ENCODE measurements at places on chromosomes 6 and 20.

- DNase-seq = no peak
Measured at GRCh38 chr6:46921731-46922130, at the start of gene ADGRF5. ADGRF5 (minus strand) TSS chr6:46921938; CDS start chr6:46906762, 15,176 bp downstream.

DNA sequence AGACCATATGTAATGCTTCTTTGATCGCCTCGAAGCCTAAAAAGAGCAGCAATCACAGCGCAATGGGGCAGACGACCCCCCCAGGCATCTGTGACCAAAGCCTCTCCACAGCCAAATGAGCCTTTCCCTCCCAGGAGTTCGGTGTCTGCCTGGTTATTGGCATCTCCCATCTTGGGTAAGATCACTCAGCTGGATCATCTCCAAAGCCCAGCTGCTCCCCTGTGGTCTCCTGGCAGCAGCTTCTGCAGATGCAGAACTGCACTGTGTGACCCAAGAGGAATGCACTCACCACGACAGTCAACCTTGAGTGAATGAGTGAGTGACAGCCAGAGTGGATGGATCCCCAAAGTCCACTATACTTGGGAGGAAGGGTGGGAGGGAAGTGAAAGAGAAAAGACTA is 44.8 kb upstream of the IYD start:
- DNase-seq = no peak

- no peak for DNase-seq
Measured at GRCh38 chr6:135395136-135395535, 102.4 kb downstream of the AHI1 start.

- no peak for DNase-seq
Measured at GRCh38 chr6:20408851-20409250, 7.2 kb downstream of the E2F3 start.

DNA sequence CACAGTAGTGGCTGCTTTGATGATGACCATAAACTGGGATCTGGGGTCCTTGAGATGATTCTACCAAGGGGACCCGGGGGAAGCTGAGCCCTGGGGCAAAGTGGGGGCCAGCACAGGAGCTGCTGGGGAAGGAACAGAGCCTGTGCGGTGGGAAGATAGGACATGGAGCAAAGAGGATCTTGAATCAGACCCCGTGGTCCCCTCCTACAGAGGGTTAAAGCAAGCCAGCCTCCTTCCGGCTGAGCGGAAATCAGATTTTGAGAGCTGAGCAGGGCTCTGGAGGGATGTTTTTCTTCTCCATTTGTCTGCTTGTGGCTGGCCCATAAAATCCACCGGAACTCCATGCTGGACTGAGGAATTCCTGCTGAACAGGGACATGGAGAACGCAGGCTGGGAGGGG is 10.1 kb upstream of the TCF15 start:
- DNase-seq = no peak

- no peak for DNase-seq
Measured at GRCh38 chr20:34979366-34980153, 23.9 kb downstream of the MYH7B start.

DNA sequence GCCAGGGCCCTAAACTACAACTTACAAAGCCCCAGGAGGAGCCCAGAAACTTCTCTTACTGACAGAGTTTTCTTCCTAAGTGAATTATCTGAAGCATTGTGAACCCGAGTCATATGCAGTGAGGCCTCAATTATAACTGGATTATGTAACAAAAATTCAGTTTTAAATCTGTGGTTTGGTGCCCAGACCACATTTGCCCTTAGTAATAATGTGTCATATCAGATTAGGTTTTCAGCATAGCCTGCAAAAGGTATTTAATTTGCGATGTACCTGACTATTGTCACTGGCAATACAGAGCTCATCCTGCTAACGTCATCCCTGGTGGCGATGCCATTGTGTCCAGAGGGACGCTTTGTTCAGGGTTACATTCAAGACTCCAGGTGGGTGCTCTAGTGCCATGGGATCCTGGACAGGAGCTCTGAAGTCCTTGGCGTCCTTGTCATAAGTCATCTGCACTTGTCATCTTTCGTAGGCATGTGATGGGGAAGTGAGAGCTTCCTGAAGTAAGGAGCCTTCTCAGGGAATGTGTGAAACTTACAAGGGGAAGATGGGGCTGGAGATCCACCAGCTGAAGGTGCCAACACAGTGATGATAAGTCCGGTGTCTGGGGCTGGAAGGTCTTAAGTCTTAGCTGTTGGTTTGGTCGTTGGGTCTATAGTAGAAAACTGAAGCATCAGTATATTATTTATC is 65.1 kb downstream of the HIVEP1 start:
- no peak for DNase-seq

GRCh38 chr6:163825033-163825432 is 410.5 kb downstream of the QKI start:
- no peak for DNase-seq

GRCh38 chr20:62117658-62118057 is 4.6 kb upstream of the LSM14B start:
- DNase-seq = no peak

DNA sequence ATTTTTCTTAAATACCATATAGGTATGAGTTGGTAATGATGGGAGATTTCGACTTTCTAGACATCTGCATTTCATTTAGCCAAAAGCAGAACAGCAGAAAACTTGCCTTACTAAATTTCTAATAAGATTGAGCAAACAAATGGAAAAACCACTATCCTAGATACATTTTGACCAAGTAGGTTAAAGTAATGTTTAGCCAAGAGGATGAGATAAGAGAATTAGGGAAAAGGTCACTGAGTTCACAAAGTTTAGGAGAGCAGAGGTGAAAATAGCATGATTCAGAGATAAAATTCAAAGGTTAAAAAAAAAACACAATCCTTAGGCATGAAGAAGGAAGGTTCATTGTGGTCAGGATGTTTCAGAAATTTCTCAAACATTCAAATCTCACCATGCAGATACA is 450.3 kb downstream of the CD83 start:
- no peak for DNase-seq

DNA sequence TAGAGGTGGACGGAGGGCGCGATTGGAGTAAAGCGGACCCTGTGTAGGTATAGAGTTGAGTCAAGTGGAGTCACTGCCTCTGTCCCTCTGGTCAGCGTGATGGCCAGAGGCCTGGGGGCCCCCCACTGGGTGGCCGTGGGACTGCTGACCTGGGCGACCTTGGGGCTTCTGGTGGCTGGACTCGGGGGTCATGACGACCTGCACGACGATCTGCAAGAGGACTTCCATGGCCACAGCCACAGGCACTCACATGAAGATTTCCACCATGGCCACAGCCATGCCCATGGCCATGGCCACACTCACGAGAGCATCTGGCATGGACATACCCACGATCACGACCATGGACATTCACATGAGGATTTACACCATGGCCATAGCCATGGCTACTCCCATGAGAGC is 479 bp downstream of the SLC39A7 start:
- DNase-seq = no peak

- no peak for DNase-seq
Measured at GRCh38 chr20:59678288-59678687, 73.9 kb downstream of the PHACTR3 start.

DNA sequence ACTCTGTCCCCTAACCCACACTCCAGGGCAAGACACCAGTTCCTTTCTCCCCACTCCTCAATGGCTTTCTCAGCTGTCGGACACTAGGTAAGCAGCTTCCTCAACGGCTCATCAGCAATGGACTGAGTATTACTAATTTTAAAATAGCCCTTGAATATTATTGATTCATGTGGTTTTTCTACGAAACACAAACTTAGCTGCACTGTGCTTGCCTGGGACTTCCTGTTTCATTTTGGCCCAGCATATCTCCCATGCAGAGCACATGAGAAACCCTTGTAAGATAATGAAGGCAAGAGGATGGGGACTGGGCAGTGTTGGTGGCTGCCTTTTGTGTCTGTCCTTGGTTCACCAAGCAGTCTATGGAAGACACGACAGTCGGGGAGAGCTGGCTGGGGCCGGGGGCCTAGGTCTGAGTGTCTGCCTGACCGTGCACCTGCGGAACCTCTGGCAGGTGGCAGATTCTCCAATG is 48.9 kb downstream of the RNASET2 start:
- no peak for DNase-seq

DNA sequence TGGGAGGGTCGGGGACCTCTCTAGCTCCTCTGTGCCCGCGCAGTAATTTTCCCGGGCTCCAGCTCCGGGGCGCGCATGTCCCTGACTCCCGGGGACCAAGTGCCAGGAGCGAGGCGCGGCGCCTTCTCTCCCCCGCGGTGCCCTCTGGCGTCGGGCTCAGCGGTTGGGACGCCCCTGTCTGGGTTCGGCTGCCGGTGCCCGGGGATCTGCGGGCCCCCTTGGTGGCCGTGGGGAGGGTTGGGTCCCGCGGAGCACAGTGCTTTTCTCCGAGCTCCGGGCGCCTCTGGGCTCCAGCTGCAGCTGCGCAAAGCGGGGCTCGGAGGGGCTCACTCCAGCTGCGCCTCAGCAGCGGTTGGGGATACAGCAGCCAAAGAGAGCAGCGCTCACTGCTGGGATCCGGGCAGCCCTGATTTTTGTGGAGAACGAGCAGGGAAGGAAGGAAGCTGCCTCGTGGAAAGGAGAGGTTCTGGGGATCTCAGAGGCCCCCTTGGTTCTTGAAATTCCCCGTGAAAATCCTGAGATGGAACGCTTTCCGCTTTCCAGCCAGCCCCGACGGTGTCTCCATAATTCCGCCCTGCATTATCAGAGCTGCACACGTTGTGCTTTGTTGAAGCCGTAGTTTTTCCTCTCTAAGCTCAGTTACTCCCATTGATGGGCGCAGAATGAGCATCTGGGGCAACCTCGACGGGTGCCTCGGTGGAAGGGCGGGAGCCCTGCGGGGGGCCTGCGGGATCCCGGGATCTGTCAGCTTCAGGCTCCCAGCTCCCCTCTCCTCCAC is 861 bp downstream of the PPP1R14C start:
- DNase-seq = no peak

GRCh38 chr6:104017410-104018381 is 842.0 kb downstream of the HACE1 start:
- DNase-seq = no peak

GRCh38 chr6:62129127-62129526 is 156.9 kb downstream of the KHDRBS2 start:
- DNase-seq = no peak

- peak; percentile 50 for DNase-seq
Measured at GRCh38 chr6:35093118-35093445, 48.1 kb downstream of the TCP11 start.

- no peak for DNase-seq
Measured at GRCh38 chr6:41581381-41581991, 35.3 kb downstream of the FOXP4 start.

GRCh38 chr20:61934716-61935530 is 130.8 kb downstream of the TAF4 start:
- peak; percentile 4 for DNase-seq

DNA sequence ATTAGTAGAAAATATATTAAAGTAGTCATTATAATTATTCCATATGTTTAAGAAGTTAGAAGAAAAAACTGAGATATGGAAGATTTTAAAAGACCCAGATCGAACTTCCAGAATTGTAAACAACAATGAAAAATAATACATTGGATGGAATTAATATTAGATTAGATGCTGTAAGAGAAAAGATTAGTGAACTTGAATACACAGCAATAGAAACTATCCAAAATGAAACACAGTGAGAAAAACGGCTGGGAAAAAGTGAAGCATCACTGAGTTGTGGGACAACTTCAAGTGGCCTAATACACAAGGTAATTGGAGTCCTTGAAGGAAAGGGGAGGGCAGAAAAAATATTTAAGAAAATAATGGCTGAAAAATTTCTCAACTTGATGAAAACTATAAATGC is 4.2 kb upstream of the TTBK1 start:
- no peak for DNase-seq
